Stimulated activated CD8-positive, alpha-beta memory T cell treated with anti-CD3 and anti-CD28 coated beads, Interleukin-4, amount 100 ng/mL, for 24 hours (primary cell): ENCODE measurements at places on chromosomes 11 and 22.

- no peak for DNase-seq
Observed at GRCh38 chr11:32266601-32267000, 168.7 kb downstream of the WT1 start.

DNA sequence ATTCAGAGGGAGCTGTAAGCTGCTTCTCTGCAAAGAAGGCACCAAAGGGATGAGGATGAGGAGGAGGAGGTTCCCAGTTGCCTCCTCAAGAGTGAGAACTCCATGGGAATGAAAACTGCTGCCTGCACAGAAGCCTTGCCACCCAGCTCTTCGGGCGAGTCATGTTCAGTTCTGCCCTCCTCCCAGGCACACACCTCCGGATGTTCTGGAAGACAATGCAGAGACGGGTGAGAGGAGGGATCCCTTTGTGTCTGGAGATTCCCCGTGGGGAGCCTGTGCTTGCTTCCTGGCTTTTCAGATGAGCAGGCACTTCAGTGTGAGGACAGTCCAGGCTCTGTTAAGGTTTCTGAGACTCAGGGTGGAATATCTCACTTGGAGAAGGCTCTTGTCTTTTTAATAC, 295.6 kb downstream of the DDX10 start:
- DNase-seq, result no peak

- DNase-seq, result no peak
Observed at GRCh38 chr11:29093416-29094120, 923.3 kb downstream of the KCNA4 start.

DNA sequence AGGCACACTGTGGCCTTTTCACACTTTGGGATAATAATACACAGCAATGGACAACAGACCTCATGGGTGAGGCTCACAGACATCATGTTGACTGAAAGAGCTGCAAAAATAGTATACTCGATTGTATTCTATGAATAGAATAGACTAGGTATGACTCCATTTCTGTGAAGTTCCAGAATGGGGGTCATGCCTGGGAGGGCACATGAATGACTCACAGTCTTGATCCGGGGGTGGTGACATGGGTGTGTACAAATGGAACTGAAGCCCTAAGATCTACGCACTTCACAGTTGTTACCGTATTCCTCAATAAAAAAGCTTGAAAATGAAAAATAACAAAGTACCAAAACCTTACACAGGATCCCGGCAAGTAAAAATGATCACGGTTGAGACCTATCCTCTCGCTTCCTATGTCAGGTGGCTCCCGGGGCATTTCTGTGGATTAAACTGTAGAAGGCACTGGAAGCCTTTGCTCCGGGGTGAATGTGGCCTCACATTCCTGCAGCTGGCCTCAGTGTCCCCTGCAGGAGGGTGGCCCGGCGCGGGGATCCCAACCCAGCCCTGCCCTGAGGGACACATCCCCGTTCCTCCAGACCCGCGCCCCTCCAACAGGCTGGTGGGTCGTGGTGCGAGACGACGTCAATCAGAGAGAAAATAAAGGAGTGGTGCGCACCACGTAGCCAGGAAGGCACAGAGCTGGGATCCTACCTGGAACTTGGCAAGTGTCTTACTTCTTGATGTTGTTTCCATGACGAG, 75.9 kb downstream of the NECTIN1 start:
- no peak for DNase-seq

GRCh38 chr11:72681226-72682153, 7.3 kb upstream of the PDE2A start:
- no peak for DNase-seq

- no peak for DNase-seq
Observed at GRCh38 chr11:127332896-127333295, 332.3 kb upstream of the KIRREL3 start.

GRCh38 chr11:94694309-94695060, 73.7 kb upstream of the AMOTL1 start:
- no peak for DNase-seq

DNA sequence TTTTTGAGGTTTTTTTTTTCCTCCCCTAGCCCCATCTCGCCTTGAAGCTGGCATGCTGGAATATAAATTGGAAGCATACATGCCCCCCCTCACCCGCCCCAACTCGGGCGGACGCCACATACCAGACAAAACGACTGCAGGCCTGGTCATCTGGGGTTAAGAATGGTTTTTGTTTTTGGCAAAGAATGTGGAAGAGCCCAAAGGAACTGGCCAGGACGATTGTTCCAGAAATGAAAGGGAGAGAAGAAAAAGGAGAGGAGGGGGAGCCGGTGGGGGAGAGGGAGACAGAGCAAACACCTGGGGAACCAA, 25.0 kb downstream of the MN1 start:
- DNase-seq, result no peak

- DNase-seq, result no peak
Observed at GRCh38 chr11:67548555-67549110, 25.4 kb upstream of the CABP2 start.

DNA sequence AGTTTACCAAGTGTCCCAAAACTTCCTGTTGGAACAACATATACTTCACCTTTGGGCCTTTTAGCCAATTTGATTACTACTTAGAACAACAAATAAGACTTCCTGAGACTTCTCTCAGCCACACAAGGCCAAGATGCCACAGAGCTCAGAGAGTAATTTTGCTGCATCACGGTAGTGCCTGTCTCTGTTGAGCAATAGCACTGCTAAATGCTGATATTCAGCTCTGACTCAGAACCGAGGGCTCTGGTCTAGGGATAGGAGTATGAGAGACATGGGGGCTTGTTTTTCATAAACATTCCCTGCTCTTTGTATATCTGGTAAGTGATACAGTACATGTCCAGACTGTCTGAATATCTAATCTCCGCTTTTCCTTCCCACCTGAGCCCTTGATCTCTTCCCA, 260.4 kb upstream of the ARHGAP20 start:
- no peak for DNase-seq

GRCh38 chr22:41780746-41781505, 19.6 kb upstream of the CCDC134 start:
- DNase-seq, result peak; percentile 75

- DNase-seq, result no peak
Observed at GRCh38 chr11:85811624-85812023, 683 bp upstream of the SYTL2 start.

- no peak for DNase-seq
Observed at GRCh38 chr22:31230871-31231621, 18.9 kb downstream of the LIMK2 start.

- DNase-seq, result no peak
Observed at GRCh38 chr11:87338046-87338639, 300.4 kb downstream of the TMEM135 start.

DNA sequence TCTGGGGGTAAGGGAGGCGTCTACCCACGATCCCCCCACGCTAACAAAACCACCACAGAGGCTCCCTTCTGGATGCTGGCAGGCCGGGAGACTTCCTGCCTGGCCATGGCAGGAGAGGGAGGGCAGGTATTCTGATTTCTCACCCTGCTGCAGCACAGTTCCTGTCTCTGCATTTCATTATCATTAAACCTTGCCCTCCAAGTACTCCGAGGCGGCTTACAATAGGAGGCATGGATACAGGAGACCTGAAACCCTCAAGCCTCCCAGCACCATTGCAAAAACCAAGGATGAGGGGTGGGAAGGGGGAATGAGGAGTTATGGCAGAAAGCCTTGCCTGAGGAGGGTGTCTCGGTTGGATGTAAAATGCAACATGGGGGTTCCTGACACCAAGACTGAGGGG, 44.1 kb upstream of the MN1 start:
- no peak for DNase-seq

DNA sequence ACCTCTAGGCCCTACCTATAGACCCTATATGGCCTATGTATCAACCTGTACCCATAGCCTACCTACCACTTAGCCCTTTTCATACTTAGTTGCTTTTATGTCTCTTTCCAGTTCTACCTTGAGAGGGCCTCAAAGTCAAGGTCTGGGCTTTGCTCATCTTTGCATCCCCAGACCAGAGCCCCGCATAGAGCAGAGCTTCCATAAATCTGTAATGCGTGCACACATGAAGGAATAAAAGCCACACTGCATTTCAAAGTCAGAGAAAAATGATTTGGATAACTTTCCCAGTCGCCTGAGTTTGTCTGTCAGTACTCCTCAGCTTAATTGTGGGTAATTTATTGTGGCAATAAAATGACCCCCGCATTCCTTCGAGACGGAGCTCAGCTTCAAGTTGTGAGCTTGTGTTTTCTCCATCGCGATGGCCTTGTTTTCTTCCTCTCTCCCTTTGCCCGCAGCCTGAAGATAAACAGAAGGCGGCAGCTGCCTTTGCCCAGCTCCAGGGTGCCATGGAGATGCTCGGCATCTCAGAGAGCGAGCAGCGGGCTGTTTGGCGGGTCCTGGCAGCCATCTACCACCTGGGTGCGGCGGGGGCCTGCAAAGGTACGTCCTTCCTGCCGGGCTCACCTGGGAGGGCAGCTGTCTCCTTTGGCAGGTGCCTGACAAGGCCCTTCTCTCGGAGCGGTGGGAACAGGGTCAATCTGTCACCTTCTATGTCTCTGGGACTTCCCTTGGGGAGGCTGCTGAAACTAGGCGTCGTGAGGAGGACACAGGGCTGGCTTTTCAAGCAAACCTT, 55.7 kb downstream of the MYO18B start:
- DNase-seq, result no peak

- DNase-seq, result no peak
Observed at GRCh38 chr11:115912484-115912945, 408.3 kb upstream of the CADM1 start.

- no peak for DNase-seq
Observed at GRCh38 chr11:45430361-45430760, 144.2 kb upstream of the SYT13 start.

DNA sequence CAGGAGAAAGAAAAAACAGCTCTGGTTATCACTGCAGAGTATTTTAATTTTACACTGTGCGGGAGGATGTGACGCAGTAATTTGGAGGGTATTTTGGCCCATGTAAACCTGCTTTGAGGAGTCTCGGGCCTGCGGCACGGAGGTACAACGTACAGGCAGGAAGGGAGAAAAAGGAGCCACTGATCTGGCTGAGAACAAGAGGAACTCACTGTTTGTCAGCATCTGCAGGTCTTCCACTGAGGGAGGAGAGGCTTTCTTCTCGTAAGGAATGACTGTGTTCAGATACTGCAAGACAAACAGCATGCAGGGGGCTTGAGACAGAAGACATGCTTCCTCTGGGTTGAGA, 44.0 kb downstream of the FEZ1 start:
- DNase-seq, result no peak
